Activated CD4-positive, alpha-beta T cell treated with anti-CD3 and anti-CD28 coated beads, Interleukin-2, amount 10 ng/mL, durations not matched to agents 7 days and 5 days (primary cell): ENCODE measurements at places on chromosomes 4 and X. TPM values are rescaled to one million over a fixed set of nuclear protein-coding genes. Genes with fewer than 3 reads are reported as not detected.

TLR6 gene
- total RNA-seq: 3.5 TPM

FUNDC1 gene
- 12.8 TPM for total RNA-seq

C4orf36 gene
- not detected for total RNA-seq

SRPX gene
- 0.20 TPM for total RNA-seq

SMPX gene
- not detected for total RNA-seq

PLK4 gene
- 51.3 TPM for total RNA-seq

SLC9A7 gene
- 7.4 TPM for total RNA-seq

SOX3 gene
- not detected for total RNA-seq

SHROOM2 gene
- not detected for total RNA-seq

ATP1B4 gene
- total RNA-seq: not detected

PDCL2 gene
- not detected for total RNA-seq

SULT1B1 gene
- 7.1 TPM for total RNA-seq

BMX gene
- not detected for total RNA-seq

PABPC1L2A gene
- total RNA-seq: not detected

RADX gene
- total RNA-seq: 7.8 TPM

TMEM164 gene
- 20.9 TPM for total RNA-seq

BCAP31 gene
- total RNA-seq: 148 TPM

ARL13A gene
- total RNA-seq: not detected

UGT2B17 gene
- not detected for total RNA-seq

TRO gene
- 0.74 TPM for total RNA-seq

MAGEB2 gene
- total RNA-seq: not detected

JCHAIN gene
- 0.23 TPM for total RNA-seq

KLKB1 gene
- total RNA-seq: 0.52 TPM
